GM23338 (cell line): ENCODE measurements at places on chromosomes 1 and 21. TPM values are rescaled to one million over a fixed set of nuclear protein-coding genes. Genes with fewer than 3 reads are reported as not detected.

GRCh38 chr1:231241750-231242149 is 738 bp downstream of the GNPAT start:
- H3K27ac ChIP-seq, result no peak overlapping the region
- H3K27me3 ChIP-seq, result no peaks in the 10 kb centered on the region
- no peaks in the 10 kb centered on the region for H3K36me3 ChIP-seq
- peak overlapping the region; percentile 95 for H3K4me3 ChIP-seq

DNA sequence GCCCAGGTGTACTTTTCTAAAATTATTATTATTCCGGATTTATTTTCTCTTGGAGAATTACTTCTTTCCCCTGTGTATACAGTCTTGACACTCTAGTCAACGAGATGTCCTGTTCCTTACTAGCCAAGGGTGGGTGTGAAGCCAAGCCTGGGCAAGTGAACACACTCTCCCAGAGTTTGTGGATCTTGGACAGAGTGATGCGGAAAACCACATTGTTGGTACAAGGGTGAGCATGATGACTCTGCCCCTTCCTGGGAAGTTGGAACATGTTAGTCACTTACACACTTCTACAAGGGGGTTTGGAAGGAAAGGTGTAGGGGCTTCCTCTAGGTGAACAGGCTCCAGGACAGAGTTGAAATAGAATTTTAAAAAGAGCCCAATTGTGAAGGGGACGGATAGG is 20.0 kb upstream of the RD3 start:
- DNase-seq, result no peak
- peaks cover 15% of the 10 kb centered on the region for H3K27me3 ChIP-seq
- no peaks in the 10 kb centered on the region for H3K4me1 ChIP-seq
- H3K27ac ChIP-seq, result no peak overlapping the region

DNA sequence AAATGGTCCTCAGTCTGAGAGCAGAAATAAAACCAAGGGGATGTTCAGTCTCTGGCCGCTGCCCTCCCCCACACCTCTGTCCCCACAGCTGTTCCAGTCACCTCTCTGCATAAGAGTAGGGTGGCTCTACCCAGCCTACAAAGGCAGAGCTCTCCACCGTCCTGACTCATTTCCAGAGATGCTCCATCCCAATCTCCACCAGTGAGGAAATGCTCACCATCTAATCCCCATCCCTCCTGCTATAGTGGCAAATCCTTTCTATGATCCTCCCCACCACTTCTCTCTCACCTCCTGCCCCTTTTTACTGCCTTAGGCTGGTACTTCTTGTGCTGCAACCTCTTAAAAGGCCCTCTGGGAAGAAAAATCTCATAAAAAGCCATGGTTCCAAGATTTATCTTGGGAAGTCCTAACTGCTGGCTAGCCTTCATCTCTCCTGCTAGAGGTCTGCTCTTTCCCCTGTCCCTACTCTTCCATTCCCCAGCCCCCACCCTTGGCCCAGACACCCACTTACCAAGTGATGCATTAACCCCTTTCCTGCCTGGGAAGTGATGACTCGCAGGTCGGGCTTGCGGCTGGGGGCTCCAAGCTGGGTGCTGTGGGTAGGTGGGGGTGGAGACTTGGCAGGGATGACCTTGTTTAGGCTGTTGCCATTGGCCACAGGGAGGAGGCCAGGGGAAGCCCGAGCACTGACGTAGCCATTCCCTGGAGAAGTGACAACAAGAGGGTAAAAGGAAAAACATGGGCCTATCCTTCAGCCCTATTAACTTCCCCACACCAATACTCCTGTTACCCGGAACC is 23.9 kb downstream of the MEF2D start:
- H3K27me3 ChIP-seq, result no peaks in the 10 kb centered on the region
- peak; percentile 47 for DNase-seq
- H3K27ac ChIP-seq, result peak overlapping the region; percentile 39; the same call in 1 of the 2 replicates
- H3K4me1 ChIP-seq, result peaks cover 14% of the 10 kb centered on the region
- H3K4me3 ChIP-seq, result no peak overlapping the region

- peaks cover 13% of the 10 kb centered on the region for H3K27me3 ChIP-seq
- peak; percentile 61 for DNase-seq
- H3K4me1 ChIP-seq, result peaks cover 43% of the 10 kb centered on the region
- no peak overlapping the region for H3K27ac ChIP-seq
- H3K4me3 ChIP-seq, result peak overlapping the region; percentile 87
Measured at GRCh38 chr1:244049162-244050013, 1.7 kb upstream of the ZBTB18 start.

DNA sequence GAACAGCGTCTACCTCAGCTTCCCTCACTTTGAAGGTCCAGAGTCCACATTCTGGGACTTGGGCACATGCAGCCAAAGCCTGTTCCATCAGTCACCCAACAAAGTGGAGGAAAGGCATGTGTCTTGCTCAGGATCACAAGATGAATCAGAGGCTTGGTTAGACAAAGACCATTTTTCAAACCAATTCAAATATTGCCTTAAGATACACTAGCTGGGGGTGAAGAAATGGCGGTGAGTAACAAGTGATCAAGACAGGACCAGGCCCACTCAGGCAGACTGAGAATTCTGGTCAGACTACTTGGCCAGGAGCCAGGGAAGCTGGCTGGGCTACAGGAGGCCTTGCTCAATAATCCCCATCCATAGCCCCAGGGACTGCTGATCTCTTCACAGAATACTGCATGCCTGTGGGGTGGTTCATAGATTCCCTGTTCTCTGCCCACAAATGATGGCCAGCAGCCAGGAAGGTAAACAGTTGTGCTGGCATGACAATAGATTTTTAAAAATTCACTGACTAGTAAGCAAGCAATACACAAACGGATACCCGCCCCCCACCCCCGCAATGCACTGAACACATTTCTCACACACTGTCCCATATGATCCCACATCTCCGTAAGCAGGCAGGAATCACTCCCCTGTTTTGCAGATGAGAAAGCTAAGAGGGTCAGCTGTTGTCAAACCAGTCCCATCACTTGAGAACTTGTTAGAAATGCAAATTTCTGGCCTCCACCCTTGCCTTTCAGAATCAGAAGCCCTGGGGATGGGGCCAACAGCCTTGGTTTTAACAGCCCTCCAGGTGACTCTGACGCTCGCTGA is 27.2 kb downstream of the ERI3 start:
- no peaks in the 10 kb centered on the region for H3K36me3 ChIP-seq
- no peak overlapping the region for H3K27ac ChIP-seq
- no peak overlapping the region for H3K4me3 ChIP-seq
- DNase-seq, result peak; percentile 66
- no peaks in the 10 kb centered on the region for H3K27me3 ChIP-seq
- H3K4me1 ChIP-seq, result peaks cover 30% of the 10 kb centered on the region

GRCh38 chr1:168285971-168286927 is 5.6 kb downstream of the TBX19 start:
- DNase-seq, result no peak
- no peaks in the 10 kb centered on the region for H3K27me3 ChIP-seq

- H3K27me3 ChIP-seq, result no peaks in the 10 kb centered on the region
- peaks cover 5% of the 10 kb centered on the region; the same call in 1 of the 2 replicates for H3K4me1 ChIP-seq
- no peak overlapping the region for H3K4me3 ChIP-seq
- H3K27ac ChIP-seq, result no peak overlapping the region
- no peaks in the 10 kb centered on the region for H3K36me3 ChIP-seq
- DNase-seq, result no peak
Measured at GRCh38 chr1:231871878-231872277, 245.3 kb downstream of the DISC1 start.

GRCh38 chr1:224375059-224375458 is 18.4 kb downstream of the CNIH4 start:
- no peak overlapping the region for H3K4me3 ChIP-seq
- DNase-seq, result no peak
- no peaks in the 10 kb centered on the region for H3K27me3 ChIP-seq

DNA sequence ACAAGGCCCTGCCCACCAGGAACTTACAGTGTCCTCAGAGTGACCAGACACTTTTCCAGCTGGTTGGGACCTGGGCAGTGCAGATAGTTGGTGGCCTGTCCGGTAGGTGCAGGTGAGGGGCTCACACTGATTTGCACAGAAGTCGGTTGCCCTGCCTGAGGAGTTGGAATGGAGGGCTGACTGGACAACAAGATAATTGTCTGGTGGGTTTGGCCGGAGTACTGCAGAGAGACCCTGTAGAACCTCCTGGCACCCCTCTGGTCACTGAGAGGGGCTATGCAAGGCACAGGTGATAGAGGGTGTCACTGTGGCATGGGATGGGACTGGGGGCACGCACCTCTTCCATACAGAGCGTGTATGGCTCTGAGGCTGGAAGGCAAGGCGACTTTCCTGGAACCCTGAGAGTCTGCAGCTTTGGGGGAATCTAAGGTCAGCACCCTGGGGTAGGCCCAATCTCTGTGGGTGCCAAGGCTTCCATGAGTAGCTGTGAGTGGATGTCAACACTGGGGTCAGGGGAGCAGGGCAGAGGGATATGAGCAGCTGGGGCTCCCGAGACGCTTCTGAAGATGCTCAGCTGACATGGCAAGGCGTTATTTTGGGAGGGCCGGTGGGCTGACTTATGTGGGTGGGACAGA is 7.6 kb upstream of the PLA2G2D start:
- no peak overlapping the region for H3K4me3 ChIP-seq
- no peaks in the 10 kb centered on the region for H3K4me1 ChIP-seq
- H3K27me3 ChIP-seq, result no peaks in the 10 kb centered on the region
- H3K36me3 ChIP-seq, result peaks cover 6% of the 10 kb centered on the region; the same call in 1 of the 2 replicates
- no peak for DNase-seq

GRCh38 chr1:207744000-207744534 is 7.8 kb upstream of the CD46 start:
- no peaks in the 10 kb centered on the region for H3K36me3 ChIP-seq
- no peaks in the 10 kb centered on the region for H3K27me3 ChIP-seq
- no peak for DNase-seq

GRCh38 chr1:201958348-201958747 is 3.0 kb downstream of the TIMM17A start:
- no peak overlapping the region for H3K27ac ChIP-seq
- no peak for DNase-seq
- no peak overlapping the region for H3K4me3 ChIP-seq
- H3K27me3 ChIP-seq, result no peaks in the 10 kb centered on the region

DNA sequence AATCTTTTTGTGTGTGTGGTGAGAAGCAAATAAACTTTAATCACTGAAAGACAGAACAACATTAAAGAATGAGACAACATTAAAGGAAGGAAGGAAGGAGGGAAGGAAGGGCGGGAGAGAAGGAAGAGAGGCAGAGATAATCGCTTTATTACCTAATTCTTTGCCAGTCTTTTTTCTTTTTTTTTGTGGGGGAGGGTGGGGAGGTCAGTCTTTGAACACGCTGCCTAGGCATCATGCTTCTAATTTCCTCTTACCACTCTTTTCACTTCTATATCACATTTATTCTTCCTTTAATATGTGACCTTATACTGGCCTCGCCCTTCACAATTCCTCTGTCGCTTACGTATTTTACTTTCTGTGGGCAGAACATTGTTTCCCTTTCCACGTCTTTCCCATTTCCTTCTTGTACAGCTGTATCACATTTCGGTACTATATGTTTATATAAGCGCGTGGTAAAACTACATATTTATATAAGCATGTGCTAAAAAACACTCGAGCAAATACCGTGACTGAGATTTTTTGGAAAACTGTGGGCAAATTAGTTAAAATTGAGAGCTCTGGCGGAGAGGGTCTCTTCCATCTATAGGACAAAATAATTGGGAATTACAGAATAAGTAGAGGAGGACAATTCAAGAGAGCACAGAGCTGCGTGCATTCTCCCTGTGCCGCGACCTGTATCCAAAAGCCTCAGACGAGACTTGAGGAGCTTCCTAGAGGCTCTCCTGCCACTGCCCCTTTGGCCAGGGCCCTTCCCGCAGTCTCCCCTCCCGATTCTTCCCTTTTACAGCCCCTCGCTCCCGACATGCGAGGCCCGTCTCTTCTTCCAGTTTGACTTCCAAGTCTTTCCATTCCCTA is 823 bp upstream of the PRKAA2 start:
- peaks cover 47% of the 10 kb centered on the region for H3K27me3 ChIP-seq
- no peak overlapping the region for H3K27ac ChIP-seq
- peak overlapping the region; percentile 79 for H3K4me3 ChIP-seq

DNA sequence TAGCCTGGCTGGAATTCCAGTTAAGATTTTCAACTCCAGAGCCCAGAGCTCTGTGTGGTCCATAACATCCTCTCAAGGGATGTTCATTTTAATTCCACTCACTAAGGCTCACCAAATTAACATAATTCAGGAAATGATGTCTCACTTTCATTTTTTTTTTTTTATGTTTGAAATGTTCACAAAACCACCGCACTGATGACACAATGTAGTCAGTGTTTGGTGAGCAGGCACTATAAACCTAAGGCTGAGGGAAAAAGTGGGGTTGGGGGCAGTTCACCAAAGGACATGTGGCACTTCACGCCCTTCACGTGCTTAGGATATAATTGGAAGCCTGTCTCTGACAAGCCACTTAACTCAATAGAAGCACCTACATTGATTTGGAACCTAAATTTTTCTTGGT is 177.3 kb upstream of the CAMK1G start:
- H3K27me3 ChIP-seq, result no peaks in the 10 kb centered on the region
- no peaks in the 10 kb centered on the region for H3K36me3 ChIP-seq
- peak overlapping the region; percentile 82 for H3K27ac ChIP-seq
- peaks cover 37% of the 10 kb centered on the region for H3K4me1 ChIP-seq
- no peak for DNase-seq

GRCh38 chr1:209937996-209938959 is at the start of gene SYT14:
TSS of gene SYT14 (plus strand) at chr1:209938217. CDS start at chr1:209938265, 48 bp downstream.
- peak within 1 kb of the TSS; percentile 85 for H3K4me3 ChIP-seq
- no peaks in the 10 kb centered on the region for H3K27me3 ChIP-seq
- H3K4me1 ChIP-seq, result peaks cover 19% of the 10 kb centered on the region
- peak; percentile 91 for DNase-seq
- no peaks in the 10 kb centered on the region for H3K36me3 ChIP-seq

DNA sequence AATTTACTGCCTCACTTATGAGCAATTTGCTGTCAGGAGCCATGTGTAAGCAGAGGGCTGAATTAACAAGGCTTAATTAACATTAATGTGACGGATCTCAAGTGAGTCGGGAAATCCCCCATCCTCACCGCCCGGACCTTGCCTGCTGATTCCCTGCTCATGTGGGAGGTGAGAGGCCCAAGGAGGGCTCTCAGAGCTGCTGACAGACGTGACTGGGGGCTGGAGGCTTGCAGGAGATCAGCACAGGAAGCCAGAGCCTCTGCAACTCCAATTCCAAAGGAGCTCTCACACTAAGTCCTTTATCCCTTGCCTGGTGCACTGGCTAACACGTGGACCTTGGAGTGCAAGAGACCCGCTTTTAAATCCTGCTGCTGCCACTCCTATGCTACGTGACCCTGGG is 19.4 kb downstream of the LRP8 start:
- no peak for DNase-seq
- no peak overlapping the region for H3K4me3 ChIP-seq
- H3K27ac ChIP-seq, result no peak overlapping the region
- peaks cover 7% of the 10 kb centered on the region; the same call in 1 of the 2 replicates for H3K36me3 ChIP-seq
- no peaks in the 10 kb centered on the region for H3K27me3 ChIP-seq

Gene CASP9
- 25.0 and 26.1 TPM in 2 replicates for total RNA-seq

Gene GNG12
- total RNA-seq, result 30.4 and 33.0 TPM in 2 replicates

Gene MT1HL1
- total RNA-seq, result not detected in 2 replicates

Gene TMCO1
- total RNA-seq, result 38.3 and 45.2 TPM in 2 replicates

Gene C4BPB
- total RNA-seq, result not detected in 2 replicates

Gene OR2M3
- not detected in 2 replicates for total RNA-seq

Gene PRKCZ
- total RNA-seq, result 36.9 and 42.3 TPM in 2 replicates
